ENCODE measurements at places on chromosomes 1 and 21. TPM values are rescaled to one million over a fixed set of nuclear protein-coding genes. Genes with fewer than 3 reads are reported as not detected.

CYP4A11 gene
- not detected for total RNA-seq

CXADR gene
- total RNA-seq, result 18.2 TPM

PHACTR4 gene
- total RNA-seq, result 23.3 TPM

PMF1 gene
- total RNA-seq, result 62.6 TPM

TSPAN2 gene
- total RNA-seq, result 11.1 TPM

PLEKHA6 gene
- 55.4 TPM for total RNA-seq

DNASE2B gene
- total RNA-seq, result not detected

MECR gene
- total RNA-seq, result 21.0 TPM

C21orf58 gene
- total RNA-seq, result 2.1 TPM

SERTAD4 gene
- total RNA-seq, result 9.5 TPM

ZMYND12 gene
- 1.7 TPM for total RNA-seq

PCSK9 gene
- not detected for total RNA-seq
